ENCODE measurements at places on chromosomes 2 and 18.

- DNase-seq, result no peak
These were observed 1.5 kb downstream of the GAREM1 start for GRCh38 chr18:32469190-32469651.

DNA sequence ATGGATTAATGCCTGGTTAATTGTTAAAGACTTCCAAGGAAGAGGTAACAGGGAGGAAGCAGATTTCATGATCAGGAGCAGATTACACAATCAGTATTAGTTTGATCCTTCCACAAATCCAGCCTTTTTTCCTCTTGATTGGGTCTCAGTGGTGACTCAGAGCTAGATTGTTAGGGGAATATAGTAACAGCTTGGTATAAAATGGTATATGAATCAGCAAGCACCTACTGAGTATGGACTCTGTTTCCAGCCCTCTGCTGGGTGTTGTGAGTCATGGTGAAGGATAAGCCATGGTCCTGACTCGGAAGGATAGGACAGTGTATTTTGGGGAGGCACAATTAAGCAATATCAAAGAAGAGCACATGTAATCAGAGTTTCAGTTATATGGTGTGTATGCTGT, 272.4 kb upstream of the DPP10 start:
- DNase-seq, result no peak

- DNase-seq, result no peak
These were observed 338.4 kb upstream of the SLC39A10 start for GRCh38 chr2:195318440-195319111.

DNA sequence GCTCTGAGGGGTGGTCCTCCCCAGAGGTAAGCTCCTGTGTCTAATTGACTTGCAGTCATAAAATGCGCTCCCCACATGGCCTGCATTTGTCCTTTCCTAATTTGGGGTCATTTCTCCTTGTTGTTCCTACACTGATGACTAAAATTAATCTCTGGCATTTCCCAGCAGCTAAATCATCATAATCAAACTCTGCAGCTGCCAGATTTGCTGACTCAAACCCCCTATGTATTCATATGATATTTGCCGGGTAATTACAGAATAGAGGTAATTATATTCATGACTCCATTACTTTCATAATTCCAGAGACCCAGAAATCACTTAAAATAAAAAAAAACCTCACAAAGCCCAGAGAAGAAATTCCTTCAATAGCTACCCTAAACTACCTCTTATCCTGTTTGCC, 331.4 kb upstream of the KLHL29 start:
- no peak for DNase-seq

GRCh38 chr2:44369392-44369791, 7.6 kb downstream of the CAMKMT start:
- no peak for DNase-seq

All from thoracic aorta (tissue), 2 donors.